ENCODE measurements at places on chromosomes 2 and 18. TPM values are rescaled to one million over a fixed set of nuclear protein-coding genes. Genes with fewer than 3 reads are reported as not detected.

DNA sequence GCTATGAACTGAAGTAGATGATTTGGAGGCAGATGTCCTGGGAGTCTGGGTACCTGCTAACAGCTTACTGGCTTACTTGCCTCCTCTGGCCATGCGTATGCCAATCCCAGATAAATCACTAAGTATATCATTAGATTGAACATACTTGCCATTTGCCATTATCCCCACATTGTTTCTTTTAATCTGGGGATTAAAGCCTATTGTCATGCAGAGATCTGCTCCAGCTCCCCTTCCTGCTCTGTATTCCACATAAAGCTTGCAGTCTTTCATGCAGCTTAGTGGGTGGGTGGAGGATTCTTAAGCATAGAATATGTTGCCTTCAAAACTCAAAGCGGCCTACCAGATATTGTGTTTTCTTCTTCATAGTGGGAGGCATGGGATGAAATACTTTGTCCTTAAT, 311.8 kb upstream of the MMADHC start:
- no peak for DNase-seq

- DNase-seq, result no peak
These were observed 84.6 kb downstream of the COLEC12 start for GRCh38 chr18:415617-416612.

GRCh38 chr2:7800031-7800430, 881.8 kb upstream of the ID2 start:
- DNase-seq, result no peak

DNA sequence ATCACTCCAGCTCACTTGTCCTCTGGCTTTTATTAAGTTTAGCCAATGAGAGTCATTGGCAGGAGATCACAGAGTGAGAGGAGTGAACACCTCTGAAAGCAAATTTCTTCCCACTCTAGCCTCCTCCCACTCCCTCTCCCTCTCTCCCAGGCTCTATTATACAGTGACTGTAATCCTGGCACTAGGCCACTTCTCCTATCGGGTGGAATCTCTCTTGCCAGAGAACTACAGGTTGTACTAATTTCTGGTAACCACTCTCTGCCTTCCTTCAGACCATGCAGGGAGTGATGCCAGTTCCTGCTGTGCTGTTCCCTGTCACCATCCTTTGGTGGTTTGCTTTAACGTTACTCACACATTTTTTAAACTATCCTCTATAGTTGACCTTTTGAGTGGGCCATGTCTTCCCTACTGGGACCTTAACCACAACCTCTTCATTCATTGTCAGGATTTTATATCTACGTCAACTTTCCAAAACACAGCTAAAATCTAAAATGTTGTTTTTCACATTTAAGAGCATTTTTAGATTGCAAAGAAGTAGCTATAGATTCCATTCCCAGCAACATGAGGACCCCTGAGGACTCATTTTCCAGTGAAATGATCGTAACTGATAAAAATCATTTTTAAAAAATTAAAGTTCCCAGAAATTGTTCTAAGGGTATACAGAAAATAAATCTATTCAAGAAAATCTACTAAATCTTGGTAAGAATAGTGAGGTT, 217.1 kb downstream of the MREG start:
- no peak for DNase-seq

The TRABD2A gene
- 0.59 TPM for total RNA-seq

GRCh38 chr2:172100935-172101820, 1.5 kb downstream of the DLX2 start:
- DNase-seq, result no peak

DNA sequence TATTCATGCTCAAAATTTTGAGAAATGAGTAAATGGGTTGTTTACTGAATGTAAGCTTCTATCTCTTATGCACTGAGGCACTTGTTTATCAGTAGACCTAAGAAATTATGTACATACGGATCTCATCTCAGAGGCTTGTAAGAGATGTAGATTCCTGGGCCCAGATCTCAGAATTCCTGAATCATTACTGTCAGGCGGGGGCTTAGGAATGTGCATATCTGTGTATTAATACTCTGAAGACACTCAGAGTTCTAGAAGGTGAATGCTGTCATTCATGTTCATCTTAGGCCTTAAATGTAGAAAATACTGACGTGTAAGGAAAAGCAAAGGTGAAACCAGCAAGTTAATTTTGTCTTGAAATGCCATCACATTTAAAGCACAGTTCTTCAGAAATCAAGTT, 169.6 kb downstream of the FMNL2 start:
- DNase-seq, result no peak

The SPDYA gene
- total RNA-seq, result 0.79 TPM

DNA sequence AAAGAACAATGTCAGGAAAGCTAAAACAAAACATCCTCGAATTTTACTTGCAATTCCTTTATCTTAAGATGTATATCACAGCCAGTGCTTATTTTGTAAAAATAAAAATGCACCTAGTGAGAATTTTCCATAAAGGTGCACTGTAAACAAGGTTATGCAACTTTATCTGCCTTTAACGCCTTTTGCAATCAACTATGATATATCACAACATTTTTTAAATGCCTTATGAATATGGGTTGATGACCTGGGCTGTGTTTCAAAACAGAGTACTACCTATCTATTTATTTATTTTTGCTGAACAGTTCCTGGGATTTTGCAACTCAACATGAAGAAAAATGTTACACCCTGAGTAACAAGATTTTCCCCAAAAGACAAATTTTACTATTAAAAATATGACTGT, 869.8 kb downstream of the CPS1 start:
- DNase-seq, result no peak

DNA sequence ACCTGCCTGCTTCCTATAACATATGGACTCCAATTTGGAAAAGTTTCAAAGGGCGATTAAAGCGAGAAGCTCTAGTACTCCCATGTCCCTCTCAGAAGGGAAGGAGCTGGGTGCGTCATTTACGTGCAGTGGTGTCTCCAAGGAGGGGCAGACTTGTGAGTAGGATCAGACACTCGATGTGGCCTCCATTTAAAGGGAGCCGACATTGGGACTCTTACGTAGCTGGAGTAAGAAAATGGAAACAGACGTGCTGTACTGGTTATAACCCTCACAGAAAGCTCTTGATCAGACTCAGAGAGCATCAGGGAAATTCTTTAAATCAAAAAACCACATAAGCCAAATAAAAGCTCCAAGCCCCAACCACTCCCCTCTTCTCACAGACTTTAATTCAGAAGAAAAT, 198.5 kb downstream of the KLHL29 start:
- DNase-seq, result no peak

DNA sequence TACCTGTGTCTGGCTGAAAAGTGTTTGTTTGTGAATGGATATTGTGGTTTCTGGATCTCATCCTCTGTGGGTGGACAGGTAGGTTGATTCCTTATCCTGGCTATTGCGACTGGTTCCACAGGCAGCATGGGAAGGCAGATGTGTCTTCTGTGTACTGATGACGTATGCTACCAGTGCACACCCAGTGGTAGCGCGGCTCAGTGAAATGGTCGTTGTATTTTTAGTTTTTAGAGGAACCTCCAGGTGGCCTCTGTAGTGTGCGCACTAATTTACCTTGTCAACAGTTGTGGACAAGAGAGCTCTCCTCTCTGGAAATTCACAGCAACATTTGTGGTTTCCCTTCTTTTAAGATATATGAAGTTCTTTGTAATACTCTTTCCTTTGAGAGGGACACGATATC, 52.5 kb downstream of the CCDC74A start:
- DNase-seq, result no peak

DNA sequence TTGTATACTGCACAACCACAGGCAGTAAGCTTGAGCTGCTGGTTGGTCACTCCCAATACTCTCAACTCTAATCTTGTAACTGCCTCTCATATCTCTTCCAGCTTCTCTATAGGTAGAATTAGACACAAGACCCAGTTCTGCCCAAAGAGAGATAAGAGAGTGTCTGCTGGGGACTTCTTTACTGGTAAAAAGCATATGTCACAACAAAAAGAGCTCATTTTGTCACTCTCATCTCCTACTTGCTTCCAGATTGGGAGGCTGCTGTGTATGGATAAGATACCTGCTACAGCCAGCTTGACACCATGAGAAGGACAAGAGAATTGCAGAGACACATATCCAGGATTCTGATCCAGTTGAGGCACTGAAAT, 165.2 kb downstream of the PTH2R start:
- DNase-seq, result no peak

GRCh38 chr18:56299740-56300139, 338.7 kb downstream of the TXNL1 start:
- no peak for DNase-seq

DNA sequence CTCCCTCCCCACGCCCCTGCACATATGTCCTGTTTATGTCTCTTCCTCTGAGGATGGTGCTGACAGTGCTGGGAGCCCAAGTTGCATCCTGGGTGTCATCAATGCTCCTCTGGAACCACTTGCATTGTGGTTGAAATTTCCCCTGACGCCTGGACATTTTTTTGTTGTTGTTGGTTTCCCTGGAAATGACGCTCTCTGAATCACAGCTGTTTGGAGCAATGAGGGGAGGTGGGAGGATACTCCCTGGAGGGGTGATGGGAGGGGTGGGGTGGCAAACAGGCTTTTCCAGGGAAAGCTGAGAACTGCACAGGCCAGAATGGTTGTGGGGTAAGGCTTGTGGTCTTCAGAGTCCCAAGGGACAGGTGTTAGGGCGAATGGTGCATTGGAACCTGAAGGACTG, 29.6 kb downstream of the CELF4 start:
- DNase-seq, result no peak

The GAREM2 gene
- total RNA-seq, result 0.92 TPM

- no peak for DNase-seq
These were observed 108.1 kb upstream of the KCTD1 start for GRCh38 chr18:26656431-26656943.

The OSR1 gene
- total RNA-seq, result not detected

The ASIC4 gene
- total RNA-seq, result not detected

The IL1RN gene
- total RNA-seq, result not detected

DNA sequence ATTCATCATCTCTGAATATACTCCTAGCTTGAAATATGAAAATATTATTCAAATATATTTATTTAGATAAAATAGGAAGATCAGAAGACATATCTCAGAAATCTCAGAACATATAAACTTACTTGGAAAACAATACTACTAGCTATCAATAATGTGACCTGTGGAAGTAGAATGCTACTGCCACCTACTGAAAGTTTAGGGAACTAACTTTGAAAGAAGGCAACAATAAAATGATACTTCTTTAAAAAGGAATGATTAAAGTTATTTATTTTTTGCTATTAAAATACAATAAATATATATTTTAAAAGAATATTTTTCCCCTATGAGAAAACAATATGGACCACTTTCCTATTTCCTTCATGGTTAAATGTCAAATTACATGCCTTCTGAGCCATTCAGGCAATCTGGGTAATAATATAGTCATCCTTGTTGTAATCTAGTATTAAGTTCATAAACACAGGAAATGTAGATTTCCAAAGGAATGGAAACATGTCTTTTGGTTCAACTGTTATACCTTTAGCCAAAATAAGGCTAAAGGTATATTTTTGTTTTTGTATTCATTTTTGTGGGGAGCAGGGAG, 26.0 kb downstream of the ACADL start:
- no peak for DNase-seq

DNA sequence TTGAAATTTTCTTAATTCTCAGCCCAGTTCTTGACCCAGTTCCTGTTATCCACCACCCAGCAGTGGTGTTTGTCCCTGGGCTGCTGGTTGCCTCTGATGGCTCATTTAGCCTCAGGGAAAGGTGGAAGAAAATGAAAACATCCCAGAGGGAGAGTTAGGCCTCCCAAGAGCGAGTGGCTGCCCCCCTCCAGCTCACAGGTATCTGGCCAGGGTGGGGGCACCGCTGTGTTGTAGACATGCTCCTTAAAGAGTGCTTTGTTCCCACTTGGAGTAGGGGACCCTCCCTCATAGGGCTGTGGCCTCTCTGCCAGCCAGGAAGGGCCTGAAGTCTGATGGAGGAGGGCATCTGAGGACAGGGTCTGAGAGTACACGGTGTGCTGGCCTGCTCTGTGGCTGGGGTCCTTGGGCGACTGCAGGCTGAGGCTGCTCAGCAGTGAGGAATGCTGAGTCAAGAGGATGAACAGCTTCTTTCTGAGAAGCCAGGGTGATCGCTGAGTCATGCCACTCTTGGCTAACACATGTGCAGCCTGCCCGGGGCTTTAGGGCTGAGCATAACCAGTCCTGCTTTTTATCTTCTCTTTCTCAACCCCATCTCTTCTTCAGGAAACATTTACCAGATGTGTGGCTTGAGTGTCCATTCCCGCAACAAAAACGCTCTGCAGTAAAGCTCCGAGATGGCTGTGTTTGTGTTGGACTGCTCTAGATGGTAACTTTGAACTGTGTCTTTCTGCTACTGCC, 72.3 kb downstream of the IL1R2 start:
- peak; percentile 82 for DNase-seq

GRCh38 chr2:105725388-105725787, 19.3 kb upstream of the NCK2 start:
- DNase-seq, result no peak

The FAP gene
- total RNA-seq, result 0.21 TPM

DNA sequence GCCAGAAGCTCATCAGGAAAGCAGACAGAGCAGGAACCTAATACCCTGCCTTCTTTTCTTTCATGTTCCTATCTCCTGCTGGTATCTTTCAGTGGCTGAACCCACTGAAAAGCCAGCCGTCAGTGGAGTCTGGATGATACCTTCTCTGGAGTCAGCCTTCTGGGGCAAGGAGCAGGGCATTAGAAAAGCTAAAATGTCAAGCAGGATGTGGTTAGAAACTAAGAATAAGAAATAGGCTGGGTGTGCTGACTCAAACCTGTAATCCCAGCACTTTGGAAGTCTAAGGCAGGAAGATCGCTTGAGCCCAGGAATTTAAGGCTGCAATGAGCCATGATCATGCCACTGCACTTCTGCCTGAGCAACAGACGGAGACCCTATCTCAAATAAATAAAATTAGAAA, 642.0 kb upstream of the FSHR start:
- DNase-seq, result no peak

DNA sequence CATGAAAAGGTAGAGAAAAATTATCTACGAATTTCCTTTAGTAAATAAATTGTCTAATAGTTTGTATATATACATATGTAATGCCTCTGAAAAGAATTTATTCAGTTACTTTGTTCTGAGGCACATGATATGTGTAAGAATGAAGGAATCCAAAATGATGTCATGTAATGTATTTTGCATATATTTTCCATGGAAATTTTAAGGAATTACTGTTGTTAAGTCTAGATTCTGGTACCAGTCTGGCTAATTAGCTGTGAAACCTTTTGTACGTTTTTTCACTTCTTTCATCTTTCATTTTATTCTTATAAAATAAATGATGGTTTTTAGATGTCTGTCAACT, 12.3 kb downstream of the YIPF4 start:
- DNase-seq, result no peak

DNA sequence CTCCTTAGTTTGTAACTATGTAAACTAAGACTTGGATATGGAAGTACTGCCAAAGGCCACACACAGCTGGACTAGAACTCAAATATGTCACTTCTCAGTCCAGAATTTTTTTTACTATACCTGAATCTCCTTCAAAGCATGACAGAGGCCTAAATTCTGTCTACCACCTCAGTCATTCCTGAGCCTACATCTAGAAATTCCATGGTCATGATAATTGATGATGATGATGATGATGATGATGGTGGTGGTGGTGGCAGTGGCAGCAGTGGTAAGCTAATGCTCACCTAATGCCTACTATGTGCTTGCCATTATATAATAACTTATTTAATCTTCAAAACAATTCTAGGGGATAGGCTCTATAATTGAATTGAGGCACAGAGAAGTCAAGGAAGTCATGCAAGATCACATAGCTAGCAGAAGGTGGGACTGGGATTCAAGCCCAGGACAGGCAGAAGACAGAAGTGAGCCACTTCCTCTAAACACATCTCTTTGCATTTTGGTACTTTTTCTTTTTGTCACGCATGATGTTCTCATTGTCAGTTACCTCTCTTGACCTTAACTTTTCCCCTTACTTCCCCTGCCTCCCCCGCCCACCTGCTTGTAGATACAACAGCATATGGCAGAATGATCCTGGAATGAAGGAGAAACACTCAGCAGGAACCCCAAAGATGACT, 539.3 kb downstream of the TNS1 start:
- no peak for DNase-seq

Data from pulmonary artery endothelial cell (primary cell).